ENCODE measurements at places on chromosomes 16 and 17. TPM values are rescaled to one million over a fixed set of nuclear protein-coding genes. Genes with fewer than 3 reads are reported as not detected.

- no peaks in the 10 kb centered on the region for H3K36me3 ChIP-seq
- no peak overlapping the region for H3K27ac ChIP-seq
- no peak for DNase-seq
- peaks cover 12% of the 10 kb centered on the region for H3K4me1 ChIP-seq
- no peak overlapping the region for H3K4me3 ChIP-seq
- no peaks in the 10 kb centered on the region for H3K27me3 ChIP-seq
Measured at GRCh38 chr17:69650881-69651280, 236.4 kb downstream of the MAP2K6 start.

- H3K27ac ChIP-seq = no peak overlapping the region
- no peak overlapping the region for H3K4me3 ChIP-seq
- no peaks in the 10 kb centered on the region for H3K27me3 ChIP-seq
- DNase-seq = no peak
Measured at GRCh38 chr17:20280851-20281250, 186.5 kb downstream of the LGALS9B start.

The GINS2 gene
- total RNA-seq = 2.2 TPM

The ITPRIPL2 gene
- total RNA-seq = 49.4 TPM

The WNK4 gene
- total RNA-seq = 22.8 TPM
